ENCODE measurements at places on chromosomes 16 and 17. TPM values are rescaled to one million over a fixed set of nuclear protein-coding genes. Genes with fewer than 3 reads are reported as not detected.

DNA sequence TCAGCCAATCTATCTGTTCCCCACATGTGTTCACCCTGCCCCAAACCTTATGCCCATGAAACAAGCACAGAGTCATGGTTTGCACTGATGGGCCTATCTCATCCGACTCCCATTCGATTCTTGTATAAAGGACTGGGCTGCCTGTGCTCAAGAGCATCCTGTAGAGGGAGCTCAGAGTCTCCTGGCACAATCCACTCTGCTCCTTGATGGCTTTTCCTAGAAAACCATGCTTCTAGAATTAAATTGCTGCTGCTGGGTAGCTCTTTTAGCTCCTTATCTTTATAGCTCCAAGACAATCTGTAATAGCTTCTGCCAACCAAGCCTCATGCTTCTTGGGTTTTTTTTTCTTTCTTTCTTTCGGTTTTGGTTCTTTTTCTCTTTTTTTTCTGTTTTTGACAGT is 9.7 kb downstream of the ZNF19 start:
- peak; percentile 56 for DNase-seq

DNA sequence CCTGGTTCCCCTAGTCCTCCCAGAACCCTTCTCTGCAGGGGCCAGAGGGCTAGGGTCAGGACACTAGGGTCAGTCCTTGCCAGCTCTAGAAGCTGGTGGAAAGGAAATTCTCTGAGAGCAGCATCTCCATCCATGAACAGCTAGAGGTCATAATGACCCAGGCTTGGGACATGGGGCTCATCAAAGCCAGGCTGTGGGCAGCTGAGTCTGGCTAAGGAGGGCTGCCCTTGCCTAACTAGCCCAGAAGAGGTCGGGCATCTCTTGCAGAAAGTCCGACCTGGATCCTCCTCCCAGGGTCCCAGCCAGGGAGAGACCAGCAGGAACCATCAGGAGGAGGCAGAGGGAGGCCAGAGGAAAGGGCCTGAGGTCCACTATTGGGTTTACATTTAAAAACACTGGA is 4.3 kb downstream of the MPO start:
- DNase-seq: no peak

- DNase-seq: no peak
Measured at GRCh38 chr16:8858994-8859912, 9.6 kb downstream of the CARHSP1 start.

DNA sequence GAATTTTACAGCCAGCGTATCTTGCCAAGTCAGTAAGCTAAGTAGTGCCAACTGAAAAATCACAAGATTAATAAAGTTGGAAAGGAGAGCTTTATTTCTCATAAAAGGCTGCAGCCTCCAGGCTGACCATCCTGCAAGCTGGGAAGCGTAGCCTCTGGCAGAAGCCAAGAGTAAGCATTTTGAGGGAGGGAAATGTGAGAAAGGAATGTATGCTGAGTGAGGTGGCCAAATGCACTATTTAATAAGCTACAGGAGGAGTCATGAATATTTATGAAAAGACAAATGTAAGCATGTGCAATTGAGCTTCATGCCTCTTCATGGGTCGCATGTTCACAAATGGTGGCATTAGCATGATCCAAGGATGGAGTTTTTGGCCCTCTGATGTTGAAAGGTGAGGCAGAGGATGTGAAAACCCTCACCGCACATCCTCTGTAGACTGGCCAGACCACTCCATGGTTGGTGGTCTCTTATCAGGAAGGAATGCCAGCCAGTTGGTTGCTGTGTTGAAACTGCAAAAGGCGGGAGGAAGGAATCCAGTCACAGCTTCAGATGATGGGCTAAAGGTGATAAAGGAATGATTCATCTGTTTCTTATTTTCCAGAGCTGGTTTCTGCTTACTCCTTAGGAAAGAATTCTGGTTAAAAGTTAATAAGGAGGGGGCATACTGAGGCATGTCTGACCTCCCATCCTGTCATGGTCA is 9.2 kb downstream of the KRT33B start:
- DNase-seq: no peak

MYO15A gene
- 0.18 TPM for total RNA-seq

PLA2G10 gene
- total RNA-seq: not detected

Measured in K562 (cell line).